Cardiac fibroblast (primary cell): ENCODE measurements at places on chromosomes 2 and 18.

- DNase-seq = peak; percentile 38
These were observed 413.7 kb upstream of the FAM98A start for GRCh38 chr2:34012715-34013302.

DNA sequence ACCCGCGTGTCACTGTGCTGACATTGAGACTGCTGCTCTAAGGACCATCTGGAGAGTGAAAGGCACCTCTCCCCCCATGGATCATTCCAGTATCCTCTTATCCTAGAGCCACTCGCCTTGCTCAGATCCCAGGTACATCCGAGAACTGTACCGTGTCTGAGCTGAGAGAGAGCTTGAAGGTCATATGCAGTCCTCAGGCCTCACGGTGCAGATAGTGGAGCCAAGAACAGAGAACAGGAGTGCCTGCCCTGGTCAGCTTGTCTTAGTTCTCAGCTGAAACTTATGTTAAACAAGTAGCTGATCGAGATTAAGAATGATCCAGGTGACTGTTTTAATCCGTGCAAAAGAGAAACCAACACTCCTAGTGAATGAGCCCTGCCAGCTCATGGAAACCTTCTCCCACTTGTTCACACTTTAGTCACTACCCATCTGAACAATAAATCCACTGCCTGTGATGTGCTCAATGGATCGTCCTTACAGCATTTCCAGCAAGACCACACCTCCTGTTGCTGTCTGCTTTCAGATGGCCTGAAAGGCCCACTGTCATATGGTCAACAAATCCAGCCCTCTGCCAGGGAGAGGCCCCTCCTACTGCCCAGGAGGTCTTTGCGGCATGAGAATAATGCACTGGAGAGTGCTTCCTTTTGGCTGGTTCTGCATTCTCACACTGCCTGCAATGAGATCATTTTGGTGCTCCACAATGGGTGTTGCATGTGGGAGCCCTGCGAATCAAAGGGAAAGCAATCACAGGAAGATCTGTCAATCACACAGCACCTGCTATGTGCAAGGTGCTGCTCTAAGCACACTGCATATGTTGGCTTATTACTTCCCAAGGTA is 43.7 kb upstream of the APCDD1 start:
- DNase-seq = no peak

- no peak for DNase-seq
These were observed 835.4 kb upstream of the CDH2 start for GRCh38 chr18:29012364-29012763.

DNA sequence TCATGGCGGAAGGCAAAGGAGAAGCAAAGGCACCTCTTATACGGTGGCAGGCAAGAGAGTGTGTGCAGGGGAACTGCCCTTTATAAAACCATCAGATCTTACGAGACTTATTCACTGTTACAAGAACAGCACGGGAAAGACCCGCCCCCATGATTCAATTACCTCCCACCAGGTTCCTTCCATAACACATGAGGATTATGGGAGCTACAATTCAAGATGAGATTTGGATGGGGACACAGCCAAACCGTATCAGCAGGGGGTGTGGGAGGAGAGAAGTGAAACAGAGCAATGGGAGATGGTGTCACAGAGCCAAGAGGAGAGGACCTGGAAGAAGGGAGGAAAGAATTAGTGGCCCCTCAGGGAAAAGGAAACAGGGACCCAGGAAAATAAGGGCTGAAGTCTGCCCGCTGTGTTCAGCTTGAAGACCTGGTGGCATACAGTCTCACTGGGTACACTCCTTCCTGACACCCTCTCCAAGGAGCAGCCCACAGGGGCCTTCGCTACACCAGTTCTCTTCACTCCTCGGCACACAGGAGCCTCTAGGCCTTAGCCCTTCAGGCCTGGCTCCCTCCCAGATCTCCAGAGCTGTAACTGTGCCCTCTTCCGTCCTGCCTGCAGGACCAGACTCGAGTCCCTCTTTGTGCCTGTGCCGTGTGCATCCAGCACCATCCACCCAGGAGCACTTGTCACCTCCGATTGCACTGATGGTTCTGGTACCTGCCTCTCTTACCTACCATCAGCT is 262.1 kb downstream of the EIPR1 start:
- DNase-seq = no peak

GRCh38 chr2:24984912-24985311 is 13.2 kb upstream of the DNAJC27 start:
- peak; percentile 60 for DNase-seq

DNA sequence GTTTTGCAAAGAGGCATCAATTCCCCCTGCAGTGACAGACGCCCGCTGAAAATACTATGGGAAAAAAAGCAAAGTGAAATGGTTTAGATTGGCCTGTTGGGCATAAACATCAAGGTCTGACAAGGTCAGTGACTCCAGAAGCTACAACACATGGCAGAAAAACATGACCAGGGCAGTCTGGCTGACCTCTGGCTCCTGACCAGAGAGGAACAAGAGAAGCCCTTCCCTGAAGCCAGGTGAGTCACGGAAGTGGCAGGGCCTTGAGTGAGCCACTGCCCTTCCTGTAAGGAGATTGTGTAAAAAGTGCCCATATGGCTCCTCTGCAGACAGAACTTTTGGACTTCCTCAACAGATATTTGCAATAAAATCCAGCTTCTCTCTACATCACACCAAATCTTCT is 72.0 kb downstream of the DNER start:
- peak; percentile 48 for DNase-seq

DNA sequence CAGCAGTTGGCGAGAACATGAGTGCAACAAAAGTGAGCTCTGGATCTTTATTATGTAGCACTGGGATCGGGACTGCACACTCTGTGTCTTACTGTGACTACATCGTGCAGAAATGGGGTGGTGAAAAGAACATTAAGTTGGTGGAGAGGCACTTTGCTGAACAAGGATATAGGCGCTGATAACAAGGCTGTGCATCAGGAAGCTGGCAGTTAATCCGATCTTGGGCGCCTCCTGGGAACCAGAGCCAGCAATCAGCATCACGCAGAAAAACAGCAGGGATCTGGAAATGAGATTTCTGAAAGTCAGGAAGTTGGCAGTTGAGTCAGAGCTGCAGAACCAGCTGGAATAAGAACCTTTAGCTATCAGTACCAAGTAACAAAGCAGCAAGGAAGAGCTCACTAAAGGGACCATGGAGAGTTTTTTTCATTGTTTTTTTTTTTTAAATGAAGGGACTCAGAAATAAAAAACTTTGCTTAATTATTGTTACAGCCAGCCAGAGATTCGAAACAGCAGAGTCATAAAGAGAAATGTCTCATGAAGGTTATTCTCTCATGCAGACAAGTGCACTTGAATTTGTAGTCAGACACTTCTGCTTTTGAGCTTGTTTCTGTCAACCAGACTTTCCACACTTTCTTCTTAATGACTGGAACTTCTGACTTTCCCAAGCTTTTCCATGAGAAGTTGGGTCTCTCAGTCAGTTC is 22.8 kb upstream of the MYO3B start:
- peak; percentile 49 for DNase-seq

- DNase-seq = no peak
These were observed 3.1 kb downstream of the SPOPL start for GRCh38 chr2:138504546-138505235.
